ENCODE measurements at places on chromosomes 2 and 18.

DNA sequence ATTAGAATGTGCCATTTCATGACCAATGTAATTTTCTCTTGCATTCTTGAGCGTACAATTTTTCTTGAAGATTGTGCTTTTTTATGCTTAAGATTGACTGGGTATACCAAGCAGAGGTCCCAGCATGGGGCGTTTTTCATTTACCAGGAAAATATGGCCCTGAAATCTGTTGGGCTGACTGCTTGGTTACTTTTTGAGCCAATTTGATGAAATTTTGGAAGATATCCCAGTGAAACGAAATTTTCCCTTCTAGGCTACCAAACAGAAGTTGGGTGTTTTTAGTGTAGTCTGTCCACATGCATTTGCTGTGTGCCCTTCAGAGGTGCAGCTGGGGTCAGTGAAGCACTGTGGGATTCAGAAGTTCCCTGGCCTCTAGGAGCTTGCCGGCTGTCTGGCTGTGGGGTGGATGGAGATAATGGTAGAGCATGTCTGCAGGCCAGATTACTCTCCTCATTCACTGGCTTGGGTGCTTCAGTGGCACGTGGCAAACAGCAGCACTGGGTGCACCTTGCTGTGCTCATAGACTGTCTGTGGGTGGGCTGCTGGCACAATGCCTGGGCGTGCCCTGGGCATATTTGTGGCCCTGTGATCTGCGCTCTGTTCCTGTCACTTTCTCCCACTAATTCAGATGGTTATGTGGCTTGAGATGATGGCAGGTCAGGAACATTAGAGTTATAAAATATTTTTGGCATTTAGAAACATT is 73.3 kb downstream of the LDLRAD4 start:
- no peak for DNase-seq

DNA sequence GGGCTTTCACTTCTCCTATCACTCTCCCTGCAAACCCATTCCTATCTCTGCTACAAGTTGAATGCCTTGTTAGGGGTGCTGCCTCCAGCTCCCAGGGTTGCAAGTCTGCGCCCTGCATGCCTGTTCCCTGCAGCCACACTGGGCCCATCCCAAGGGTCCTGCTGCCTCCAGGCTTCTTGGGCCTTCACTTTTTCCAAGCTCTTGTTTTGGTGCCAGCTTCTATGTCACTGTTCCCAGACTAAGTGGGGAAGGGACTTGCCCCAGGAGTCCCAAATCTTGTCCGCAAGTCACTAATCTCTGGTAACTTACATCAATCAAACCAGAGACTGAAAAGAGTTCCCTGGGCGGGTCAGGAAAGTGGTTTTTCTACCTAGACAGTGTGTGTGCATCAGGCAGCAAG is 65.4 kb downstream of the ZCCHC2 start:
- DNase-seq: no peak

GRCh38 chr18:32019251-32019948 is 775 bp downstream of the RNF125 start:
- peak; percentile 48 for DNase-seq

DNA sequence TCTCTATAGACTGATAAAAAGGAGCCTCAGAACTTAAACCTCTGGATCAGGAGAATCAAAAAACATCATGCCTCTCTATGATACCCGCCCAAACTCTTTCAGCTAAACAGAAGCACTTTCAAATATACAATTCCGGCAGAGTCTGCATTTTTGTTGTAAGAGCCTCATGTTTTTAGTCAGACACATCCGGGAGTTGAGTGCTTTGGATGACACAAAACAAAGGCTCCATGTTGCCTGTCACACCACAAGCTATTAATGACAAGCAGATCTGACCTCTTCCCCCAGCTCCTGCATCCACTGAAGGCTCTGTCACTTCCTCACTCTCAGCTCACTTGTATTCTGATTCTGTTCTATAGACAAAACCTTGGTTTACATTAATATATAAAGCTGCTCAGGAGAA is 33.2 kb downstream of the SLC38A11 start:
- no peak for DNase-seq

DNA sequence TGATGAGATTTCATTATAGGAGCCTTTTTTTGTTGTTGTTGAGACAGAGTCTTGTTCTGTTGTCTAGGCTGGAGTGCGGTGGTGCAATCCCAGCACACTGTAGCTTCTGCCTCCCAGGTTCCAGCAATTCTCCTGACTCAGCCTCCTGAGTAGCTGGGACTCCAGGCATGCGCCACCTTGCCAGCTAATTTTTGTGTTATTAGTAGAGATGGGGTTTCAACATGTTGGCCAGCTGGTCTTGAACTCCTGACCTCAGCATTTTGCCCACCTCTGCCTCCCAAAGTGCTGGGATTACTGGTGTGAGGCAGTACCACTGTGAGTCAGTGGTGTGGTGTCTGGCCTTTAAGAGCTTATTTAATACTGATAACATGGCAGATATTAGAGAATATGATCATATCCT is 60.1 kb downstream of the MOB4 start:
- DNase-seq: no peak

DNA sequence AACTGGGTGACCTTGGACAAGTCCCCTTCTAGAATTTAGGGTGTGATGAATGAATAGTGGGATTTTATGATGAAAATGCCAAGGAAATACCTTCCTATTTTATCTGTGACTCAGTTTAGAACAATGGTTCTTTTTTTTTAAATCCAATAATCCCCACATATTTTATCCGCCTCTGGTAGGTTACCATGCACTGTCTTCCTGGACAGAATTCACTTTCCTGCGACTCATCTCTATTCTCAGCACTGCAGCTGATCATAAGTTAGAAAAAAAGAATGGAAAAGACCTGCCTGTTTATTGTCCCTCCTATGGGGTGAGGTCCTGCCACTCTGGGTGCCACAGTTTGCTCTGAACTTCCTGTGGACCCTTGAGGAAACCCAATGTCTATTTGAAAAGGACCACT is 73.1 kb downstream of the IRS1 start:
- no peak for DNase-seq

DNA sequence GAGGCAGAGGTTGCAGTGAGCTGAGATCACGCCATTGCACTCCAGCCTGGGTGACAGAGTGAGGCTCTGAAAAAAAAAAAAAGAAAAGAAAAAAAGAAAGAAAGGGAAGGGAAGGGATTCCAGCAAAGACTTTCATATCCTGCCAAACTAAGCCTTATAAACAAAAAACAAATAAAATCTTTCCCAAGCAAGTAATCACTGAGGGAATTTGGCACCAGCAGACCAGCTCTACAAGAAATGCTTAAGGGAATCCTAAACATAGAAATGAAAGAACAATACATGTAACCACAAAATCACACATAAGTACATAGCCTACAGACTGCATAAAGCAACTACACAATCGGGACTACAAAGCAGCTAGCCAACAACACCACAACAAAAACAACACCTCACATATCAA is 79.1 kb downstream of the TRABD2A start:
- no peak for DNase-seq
